Upper lobe of left lung (tissue), 6 donors: ENCODE measurements at places on chromosomes 7 and 10.

- no peak for DNase-seq
These were observed 114.1 kb upstream of the WNT16 start for GRCh38 chr7:121214657-121215056.

- DNase-seq = no peak
These were observed 433.2 kb upstream of the MGMT start for GRCh38 chr10:129033790-129034272.

- DNase-seq = no peak
These were observed 16.6 kb downstream of the JAZF1 start for GRCh38 chr7:28163949-28164348.

DNA sequence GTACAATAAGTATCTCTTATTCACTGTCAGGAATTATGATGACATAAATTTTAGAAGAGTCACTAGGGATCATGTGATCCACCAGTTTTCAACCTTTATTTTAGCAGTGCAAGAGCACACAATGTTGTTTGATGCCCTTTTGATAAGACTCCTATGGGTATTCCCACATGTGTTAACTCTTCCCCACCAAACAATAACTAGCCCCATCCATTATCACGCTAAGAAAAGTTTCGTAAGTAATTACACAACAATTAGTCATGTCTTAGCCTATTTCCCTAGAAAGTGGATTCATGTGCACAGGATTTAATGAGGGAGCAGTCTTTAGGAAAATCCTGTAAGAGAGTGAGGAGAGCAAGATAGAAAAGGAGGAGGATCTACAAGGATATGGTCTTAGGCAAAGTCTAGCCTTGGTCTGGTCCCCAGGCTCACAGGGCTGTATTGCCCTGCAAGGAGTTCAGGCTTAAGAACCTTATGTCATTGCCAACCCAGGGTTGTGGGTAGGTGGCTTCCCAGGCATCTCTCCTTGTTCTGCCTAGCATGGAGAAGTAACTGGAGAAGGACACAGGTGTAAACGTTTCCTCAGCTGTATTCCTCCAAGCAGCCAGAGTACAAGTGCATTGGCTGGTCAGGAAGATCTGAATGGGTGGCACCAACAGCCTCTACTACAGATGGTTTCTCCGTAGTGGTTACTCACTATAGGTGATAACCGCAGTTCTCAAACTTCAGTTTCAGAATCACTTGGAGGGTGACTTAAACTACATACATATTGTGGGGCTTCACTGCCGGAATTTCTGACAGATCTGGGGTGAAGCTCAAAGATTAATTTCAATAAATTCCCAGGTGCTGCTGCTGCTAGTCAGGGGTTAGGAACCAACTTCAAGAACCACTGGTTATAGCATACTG is 574.5 kb downstream of the SUGCT start:
- DNase-seq = no peak

- DNase-seq = no peak
These were observed 5.4 kb downstream of the ARHGAP21 start for GRCh38 chr10:24718031-24718855.
